Naive B cell (primary cell): ENCODE measurements at places on chromosomes 3 and 15.

GRCh38 chr3:71064291-71064955 is 519.1 kb downstream of the FOXP1 start:
- peak; percentile 79 for DNase-seq

- no peak for DNase-seq
Observed at GRCh38 chr3:172868582-172869200, 118.2 kb downstream of the ECT2 start.

- DNase-seq, result no peak
Observed at GRCh38 chr15:98282656-98283332, 322.3 kb downstream of the ARRDC4 start.

DNA sequence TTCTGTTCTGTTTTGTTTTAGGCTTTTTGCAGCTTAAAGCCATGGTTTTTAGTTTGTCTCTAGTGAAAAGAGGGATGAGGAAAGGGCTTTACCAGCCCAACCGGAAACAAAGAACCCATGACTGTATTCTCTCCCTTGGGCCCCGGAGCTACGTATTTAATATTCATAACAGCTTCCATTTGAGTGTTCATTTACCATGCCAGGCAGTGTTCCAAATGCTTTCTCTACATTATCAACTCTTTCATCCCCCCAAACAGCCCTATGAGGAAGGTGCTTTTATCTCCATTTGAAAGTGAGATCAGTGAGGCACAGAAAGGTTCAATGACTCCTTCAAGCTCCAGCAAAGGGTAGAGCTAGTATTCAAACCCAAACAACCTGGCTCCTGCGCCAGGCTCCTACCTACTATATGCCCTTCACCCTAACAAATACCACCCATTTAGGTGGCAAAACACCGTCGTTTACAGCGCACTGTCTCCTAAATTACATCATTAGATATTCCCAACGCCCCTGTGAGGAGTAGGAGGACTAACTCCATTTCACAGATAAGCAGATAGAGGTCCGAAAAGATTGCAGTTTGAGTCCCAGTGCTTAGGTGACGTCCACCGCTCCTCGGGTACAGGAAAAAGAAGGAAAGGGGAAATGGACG is 27.9 kb downstream of the GTPBP8 start:
- peak; percentile 6 for DNase-seq

GRCh38 chr3:25665315-25666280 is 891 bp upstream of the TOP2B start:
- DNase-seq, result peak; percentile 11

DNA sequence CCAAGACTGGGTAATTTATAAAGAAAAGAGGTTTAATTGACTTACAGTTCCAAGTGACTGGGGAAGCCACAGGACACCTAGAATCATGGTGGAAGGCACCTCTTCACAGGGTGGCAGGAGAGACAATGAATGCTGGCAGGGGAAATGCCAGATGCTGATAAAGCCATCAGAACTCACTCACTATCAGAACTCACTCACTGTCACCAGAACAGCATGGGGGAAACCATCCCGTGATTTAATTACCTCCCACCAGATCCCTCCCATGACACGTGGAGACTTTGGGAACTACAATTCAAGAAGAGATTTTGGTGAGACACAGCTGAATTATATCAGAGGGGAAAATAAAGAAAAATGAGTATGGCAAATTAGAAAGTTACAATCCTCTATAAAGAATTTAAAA is 310.9 kb downstream of the BCHE start:
- DNase-seq, result no peak

DNA sequence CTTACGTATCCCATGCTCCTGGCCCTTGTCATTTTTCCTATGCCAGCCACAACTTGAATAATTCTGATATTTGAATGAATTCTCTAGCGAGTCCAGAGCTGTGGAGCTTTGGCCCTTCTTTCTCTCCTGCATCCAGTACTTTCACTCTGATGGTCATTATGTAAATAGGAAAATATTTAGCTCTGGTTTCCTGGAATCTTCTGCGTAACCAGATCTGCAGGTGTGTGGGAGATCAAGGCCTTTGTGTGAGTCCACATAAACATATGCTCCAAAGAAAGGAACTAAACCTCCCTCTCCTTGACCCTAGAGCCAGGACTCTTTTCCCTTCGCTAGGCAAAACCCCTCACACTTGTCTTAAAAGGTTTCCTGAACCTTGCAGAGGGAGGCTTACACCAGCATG is 132.5 kb upstream of the THBS1 start:
- DNase-seq, result no peak

DNA sequence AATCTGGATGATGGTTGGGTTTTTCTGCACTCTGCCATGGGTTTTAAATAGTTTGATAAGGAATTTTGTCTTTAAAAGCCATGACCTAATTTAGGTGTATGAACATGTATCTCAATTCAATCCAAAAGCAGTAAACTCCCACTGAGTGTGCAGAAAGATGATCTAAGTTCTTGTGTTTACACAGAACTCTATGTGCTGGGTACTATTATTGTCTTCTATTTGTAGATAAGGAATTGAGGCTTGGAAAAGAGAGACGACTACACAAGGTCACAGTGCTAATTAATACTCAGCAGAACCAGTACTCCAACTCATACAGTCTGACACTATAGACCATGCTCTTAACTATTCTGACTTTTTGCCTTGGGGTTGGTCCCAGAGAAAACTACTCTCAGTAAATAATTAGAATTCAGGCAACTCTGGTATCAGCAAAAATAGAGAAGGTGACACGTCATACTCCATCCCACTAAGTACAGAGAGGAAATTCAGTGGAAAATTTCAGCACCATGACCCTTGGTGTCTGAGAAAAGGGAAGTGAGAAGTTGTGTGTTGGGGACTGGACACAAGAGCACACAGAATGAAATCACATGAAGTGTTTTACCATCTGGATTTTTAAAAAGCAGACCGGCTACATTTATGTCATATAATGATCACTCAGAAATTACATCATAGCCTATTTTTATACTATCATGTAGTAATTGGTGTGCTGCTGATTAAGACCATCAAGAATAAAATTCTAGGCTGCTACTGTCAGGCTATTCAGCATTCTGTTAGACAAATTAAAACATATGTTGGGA is 18.3 kb upstream of the MYH15 start:
- DNase-seq, result peak; percentile 33

DNA sequence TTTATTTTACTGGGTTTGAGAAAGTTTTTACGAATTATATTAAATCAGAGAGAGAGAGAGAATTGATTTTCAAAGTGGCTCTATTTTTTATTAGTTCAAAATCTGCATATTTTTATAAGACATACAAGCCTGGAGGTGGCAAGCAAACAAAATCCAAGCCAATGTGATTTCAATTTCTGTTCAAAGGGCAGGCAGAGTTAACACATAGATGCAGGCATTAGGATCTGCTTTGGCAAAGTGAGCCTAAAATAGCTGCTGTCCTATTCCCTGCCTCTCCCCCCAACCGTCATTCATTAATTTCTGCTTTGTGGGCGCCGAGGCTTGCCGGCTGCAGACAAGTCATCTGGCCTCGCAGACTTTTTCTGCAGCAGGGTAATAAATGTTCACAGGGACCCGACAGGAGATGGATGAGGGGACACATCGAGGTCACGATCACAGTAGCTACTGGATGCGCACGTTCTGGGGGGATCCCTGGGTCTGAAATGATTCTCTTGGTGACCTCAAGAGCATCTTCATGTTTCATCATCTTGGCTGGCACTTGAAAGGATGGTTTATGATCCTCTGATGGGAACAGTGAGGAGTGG is 123.9 kb upstream of the SLC6A11 start:
- DNase-seq, result no peak

- DNase-seq, result no peak
Observed at GRCh38 chr15:45523166-45523460, 558 bp upstream of the SLC30A4 start.

DNA sequence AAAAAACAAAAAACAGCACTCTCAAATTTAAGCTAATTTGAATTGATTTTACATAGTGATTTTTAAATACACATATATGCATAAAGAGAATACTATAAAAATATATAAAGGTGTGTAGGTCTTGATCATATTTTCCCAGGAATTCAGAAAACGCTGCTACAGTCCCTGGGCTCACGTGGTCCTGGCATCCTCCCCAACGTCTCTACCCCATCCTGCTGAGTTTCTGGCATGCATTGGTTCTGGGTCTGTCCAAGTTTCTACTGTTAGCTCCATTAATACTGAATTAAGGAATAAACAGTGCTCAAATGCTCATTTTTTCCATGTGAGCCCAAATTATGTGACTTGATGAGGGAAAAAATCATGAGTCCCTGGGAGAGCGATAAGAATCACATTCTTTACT is 32.7 kb upstream of the LAMP3 start:
- DNase-seq, result no peak

GRCh38 chr3:163891771-163892170 is 1186.5 kb downstream of the SI start:
- no peak for DNase-seq

DNA sequence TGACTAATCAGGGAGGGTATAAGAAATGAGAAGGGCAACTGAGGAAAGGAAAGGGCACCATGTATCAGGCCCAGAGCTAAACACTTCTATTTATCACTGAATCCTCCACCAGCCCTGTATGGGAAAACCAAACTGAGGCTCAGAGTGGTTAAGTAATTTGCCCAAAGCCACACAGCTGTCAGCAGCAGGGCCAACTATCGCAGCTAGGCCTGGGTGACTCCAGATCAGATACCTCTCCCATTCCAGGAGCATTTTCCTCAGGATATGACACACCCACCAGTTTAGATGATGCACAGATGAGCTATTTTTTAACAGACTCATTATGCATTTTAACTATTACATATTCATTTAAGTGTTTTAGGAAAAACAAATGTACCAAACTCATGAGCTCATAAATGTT is 14.5 kb downstream of the NUP210 start:
- DNase-seq, result no peak

DNA sequence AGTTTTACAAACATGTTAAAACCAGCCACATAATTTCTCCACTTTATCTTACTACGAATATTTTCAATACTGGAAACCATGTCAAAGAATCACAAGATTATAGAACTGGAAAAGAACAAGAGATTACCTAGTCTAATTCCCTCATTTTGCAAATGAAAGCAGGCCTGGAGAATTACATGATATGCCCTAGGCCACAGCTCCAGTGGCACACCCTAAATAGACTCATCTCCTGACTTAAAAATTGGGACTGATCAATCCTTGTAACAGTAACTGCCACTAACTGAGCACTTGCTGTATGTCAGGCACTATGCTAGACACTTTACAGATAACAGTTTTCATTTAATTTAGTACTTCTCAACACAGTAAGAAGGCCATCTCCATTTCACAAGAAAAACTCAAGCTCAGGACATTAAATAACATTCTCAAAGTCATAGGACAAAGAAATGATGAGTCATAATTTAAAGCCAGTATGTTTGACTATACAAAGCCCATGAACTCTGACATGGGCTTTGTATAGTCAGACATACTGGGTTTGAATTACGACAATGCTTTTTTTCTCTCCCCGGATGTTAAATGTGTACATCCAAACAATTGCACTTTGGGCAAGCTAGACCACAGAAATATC is 9.4 kb downstream of the IGSF11 start:
- no peak for DNase-seq

- no peak for DNase-seq
Observed at GRCh38 chr3:197431346-197431910, 124.3 kb downstream of the BDH1 start.

DNA sequence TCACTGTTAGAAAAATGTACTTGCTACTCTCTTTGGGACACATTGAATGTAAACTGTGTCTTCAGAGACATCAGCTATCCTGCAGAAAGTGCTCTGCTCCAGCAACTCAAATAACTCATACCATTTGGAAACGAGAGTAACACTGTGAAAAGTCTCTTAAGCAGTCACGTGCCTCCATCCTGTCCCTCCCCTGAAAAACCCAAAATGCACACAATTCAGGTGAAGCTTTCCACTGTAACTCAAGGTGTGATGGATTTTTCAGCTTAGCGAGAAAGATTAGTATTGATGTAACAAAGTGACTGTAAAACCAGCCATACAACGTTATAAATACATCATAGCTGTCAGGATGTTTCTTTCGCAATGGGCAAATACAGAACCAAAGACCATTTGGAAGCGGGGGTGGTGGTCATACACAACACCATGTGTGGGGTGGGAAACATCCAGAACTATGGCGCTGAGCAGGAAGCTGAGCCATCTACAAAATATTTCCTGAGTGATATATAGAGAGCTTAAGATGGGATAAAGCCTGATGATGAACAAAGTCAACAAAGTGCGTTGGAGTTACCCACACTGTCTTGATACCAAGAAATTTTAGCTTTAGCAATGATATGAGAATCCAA is 332.3 kb downstream of the FOXP1 start:
- DNase-seq, result no peak

- DNase-seq, result no peak
Observed at GRCh38 chr15:95739131-95739530, 591.4 kb upstream of the NR2F2 start.

DNA sequence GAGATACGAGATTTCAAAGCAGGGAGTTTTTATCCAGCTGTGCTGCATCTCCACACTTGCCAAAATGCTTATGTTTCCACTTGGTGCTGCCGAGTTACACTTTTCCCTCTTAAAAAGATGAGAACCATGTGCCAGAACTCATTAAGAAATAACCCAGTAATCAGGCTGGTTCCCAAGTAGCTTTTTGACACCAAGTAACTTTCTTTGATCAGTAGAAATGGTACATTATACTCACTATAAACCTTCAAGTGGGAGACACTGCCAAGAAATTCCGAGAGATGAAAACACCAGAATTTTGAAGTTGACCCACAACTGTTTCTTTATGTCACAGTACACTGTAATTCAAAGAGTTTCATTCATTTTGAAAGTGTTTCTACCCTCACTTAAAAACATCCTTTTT is 164.6 kb upstream of the CCDC54 start:
- DNase-seq, result no peak

DNA sequence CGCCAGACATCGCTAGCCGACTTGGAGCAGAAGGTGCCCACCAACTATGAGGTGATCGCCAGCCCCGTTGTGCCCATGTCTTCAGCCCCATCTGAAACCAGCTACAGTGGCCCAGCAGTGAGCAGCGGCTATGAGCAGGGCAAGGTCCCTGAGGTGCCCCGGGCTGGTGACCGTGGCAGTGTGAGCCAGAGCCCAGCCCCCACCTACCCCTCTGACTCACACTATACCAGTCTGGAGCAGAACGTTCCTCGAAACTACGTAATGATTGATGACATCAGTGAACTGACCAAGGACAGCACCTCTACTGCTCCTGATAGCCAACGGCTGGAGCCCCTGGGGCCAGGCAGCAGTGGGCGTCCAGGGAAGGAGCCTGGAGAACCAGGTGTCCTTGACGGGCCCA is 12.9 kb upstream of the APEH start:
- DNase-seq, result no peak
